ENCODE measurements at places on chromosomes 2 and 18.

GRCh38 chr18:22420652-22421051 lies 2.9 kb upstream of the CTAGE1 start:
- DNase-seq: no peak

GRCh38 chr2:191661097-191661924 lies 16.6 kb upstream of the NABP1 start:
- no peak for DNase-seq

DNA sequence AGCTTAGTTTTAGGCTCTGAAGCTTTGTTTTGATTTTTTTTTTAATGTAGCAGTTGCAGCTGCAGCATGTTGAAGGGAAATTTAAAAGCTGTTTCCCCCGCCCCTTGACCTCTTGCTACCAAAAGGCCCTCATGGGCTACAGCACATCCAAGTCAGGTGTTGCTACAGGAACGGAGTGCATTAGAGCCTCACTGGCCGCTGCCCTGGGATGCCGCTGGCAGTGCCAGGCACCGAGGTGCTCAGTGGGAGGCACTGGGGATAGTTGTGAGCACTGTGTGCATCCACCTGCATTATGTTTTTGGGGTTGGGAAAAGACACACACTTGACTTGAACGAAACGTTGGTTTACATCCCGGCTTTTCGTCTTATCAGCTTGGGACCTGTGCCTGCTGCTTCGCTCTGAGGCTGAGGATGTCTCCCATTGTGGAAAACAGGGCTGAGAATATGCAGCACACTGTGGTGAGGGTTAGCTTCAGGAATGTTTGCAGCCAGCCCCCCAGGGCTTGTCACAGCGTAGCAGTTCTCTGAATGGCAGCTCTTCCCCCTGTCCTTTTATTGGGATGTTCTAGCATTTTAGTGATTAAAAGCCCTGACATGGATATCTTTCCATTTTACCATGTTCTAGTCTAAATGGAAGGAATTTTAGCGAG lies 24.1 kb downstream of the DCDC2C start:
- no peak for DNase-seq

GRCh38 chr2:226756131-226756530 lies 43.5 kb downstream of the IRS1 start:
- DNase-seq: no peak

DNA sequence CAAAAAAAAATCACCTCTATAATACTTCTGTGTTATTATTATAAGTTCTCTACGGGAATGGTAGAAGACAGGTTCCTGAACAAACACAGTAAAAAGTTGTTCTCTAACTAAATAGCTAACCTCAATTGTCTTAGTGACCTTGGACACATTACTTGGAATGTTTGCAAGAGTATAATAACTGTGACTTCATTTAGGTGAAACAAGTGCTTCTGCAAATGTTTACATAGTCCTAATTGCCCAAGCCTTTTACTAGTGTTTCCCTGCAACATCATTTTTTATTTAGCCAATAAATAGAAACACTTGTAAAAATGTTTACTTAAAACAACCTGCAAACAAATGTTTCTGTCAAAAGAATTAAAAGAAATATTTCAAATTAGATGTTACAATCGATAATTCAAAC lies 9.9 kb downstream of the PLEKHM3 start:
- no peak for DNase-seq

DNA sequence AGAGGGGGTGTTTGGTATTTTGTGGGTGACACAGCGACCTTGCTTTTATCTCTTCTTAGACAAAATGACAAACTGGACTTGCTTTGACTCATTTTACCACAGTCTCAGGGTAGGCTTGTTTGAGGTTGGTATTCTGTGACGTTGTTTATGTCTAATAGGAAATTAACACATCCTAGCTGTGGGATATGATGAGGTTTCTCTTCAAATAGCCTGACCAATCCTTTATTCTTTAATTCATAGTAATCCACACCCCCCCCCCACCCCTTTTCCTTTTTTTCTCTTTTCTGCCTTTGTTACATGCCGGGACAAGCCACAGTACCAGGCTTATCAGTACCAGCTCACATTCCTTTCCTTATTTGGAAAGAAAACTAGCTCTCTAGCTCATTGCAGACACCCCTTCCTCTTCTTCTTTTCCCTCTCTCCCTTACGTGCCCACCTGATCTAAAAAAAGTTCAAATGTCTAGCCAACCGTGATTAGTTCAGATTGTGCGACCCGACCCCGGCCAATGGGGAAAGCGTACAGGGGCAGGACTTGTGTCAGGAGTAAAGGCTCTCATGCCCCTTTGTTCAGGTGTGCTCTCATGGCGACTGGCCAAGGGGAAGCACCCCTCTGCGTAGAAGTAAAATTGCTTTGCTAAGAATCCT lies 52.2 kb upstream of the PTPRM start:
- no peak for DNase-seq

GRCh38 chr18:61637905-61638595 lies 254.8 kb downstream of the RNF152 start:
- no peak for DNase-seq

DNA sequence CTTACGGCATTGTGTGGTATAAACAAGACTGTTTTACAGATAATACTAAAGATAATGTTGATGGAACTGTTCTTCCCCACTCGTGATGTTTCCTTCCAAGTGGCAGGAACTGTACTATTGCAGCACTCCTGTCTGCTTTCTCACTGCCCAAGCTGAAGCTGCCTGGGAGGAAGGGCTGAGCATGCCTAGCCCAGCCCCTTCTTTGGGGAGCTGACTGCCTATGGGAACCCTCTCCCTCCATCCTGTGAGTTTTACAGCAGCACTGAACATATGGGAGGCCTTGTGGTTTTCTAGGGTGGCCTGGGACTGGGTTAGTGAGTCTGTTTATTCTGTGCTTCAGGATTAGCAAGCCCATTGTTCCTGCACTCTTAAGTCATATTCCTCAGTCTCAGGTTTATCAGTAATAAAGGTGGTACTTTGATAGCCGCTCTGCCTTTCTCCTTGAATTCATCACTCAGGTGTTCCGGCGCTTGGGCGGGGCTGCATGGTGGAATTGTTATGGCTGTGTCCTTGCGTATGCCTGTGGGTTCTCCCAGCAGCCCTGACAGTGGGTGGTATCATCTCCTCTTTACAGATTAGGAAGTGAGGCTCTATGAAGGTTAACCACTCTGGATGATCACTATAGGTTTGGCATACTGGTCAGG lies 379.7 kb downstream of the PTPRM start:
- DNase-seq: no peak

DNA sequence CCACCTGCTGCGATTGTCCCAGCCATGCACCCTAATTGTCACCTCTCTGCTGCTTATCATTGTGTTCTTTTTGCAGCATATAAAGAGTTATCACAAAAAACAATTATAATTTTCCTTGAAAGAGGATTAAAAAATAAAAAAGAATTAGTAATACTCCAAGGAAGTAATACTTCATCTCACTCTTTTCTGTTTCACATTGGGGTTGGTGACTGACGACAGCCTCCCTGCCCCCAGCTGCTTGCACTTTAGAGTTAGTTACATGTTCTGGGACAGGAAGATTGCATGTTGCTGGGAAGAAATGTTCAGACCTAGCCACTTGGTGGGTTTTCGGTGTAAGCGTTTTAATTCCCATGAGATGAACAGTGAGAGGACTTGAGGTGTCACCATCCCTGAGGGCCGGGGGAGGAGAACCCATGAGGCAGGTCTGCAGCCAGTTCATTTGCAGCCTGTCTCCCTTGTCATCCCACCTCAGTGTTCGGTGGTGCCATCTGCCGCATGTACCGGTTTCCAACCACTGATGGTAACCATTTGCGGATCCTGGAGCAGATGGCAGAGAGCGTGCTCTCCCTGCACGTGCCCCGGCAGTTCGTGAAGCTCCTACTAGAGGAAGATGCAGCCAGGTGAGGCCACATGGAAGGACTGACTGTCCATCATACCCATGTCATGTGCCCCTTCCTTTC lies 69.1 kb downstream of the COA5 start:
- no peak for DNase-seq

GRCh38 chr2:136010126-136010525 lies 24.7 kb upstream of the DARS1 start:
- DNase-seq: no peak

DNA sequence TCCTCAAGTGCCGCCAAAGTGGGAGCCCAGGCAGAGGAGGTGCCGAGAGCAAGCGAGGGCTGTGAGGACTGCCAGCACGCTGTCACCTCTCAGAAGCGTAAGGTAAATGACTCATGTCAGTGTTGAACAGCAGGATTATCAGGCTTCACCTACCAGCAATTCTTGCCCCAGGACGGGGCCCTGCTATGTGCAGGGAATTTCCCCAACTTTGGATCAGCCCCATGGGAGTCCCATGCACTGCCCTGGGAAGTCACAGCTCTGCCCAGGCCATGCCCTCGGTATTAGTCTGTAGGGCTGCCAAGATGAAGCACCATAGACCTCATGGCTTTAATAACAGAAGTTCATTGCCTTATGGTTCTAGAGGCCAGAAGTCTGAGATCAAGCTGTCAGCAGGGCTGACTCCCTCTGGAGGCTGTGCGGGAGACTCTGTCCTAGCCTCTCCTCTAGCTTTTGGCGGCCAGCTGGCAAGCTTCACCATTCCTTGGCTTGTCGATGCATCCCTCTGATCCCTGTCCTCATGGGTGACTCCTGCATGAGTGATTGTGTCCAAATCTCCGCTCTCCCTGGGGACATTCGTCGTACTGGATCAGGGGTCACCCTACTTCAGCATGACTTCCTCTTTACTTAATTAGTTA lies 55.9 kb downstream of the TRPM8 start:
- DNase-seq: no peak

GRCh38 chr2:51490576-51491234 lies 458.8 kb upstream of the NRXN1 start:
- DNase-seq: no peak

GRCh38 chr2:20580690-20581437 lies 70.0 kb downstream of the HS1BP3 start:
- DNase-seq: no peak

- DNase-seq: no peak
Observed at GRCh38 chr2:138113871-138114525, 149.7 kb downstream of the HNMT start.

- DNase-seq: no peak
Observed at GRCh38 chr2:1930376-1930775, 186.1 kb upstream of the PXDN start.

- DNase-seq: no peak
Observed at GRCh38 chr2:212730994-212731393, 192.4 kb upstream of the ERBB4 start.

GRCh38 chr2:12720754-12721378 lies 4.1 kb downstream of the TRIB2 start:
- DNase-seq: no peak

GRCh38 chr2:207766041-207766551 lies 3.6 kb downstream of the FZD5 start:
- no peak for DNase-seq

DNA sequence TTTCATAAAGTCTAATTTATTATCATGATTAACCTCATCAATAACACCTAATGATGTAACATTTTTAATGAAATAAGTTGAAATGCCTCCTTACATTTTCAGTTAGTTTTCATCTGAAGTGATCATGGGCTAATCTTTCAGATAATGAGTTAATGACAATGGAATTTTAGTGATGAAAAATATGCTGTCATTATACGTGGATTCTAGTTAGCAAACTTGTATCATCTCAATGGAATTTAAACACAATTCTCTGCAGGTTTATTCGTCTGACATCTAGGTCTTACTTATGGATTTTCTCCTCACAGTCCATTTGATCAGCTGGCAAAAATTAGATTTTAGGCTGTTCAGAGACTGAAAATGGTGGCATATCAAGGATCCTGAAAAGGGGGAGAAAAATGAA lies 885.0 kb downstream of the SLC4A3 start:
- DNase-seq: no peak

DNA sequence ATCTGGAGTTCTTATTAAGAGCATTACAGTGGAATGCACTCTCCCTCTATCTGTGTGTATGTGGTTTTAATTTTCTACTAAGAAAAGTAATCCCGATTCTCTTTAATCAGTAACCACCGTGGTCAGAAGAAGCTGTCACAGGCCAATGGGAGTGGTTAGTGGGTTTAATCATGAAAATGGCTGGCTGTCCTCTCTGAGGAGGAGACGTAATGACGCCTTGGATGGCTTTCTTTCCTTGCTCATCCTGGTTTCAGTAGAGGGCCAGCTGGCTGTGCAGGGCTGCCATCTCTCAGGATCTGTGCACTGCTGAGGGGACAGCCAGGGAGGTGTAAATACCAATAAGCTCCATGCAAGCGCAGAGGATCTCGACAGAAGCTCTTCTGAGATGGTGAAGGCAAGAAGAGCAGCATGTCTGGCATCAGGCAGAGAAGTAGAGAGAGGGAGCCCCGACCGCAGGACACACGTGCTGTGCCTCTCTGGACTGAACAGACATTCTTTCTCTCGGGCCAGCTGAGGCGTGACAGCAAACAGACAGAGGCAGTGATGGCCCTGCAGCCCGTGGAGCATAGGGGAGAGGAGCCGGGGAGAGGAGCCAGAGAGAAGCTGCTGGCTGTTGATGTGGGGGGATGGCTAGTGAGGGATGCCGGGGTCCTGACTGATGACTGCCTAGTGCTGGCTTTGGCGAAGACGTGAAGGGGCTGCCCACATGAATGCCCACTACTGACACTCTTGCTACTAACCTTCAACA lies 65.1 kb upstream of the DAPL1 start:
- DNase-seq: no peak

GRCh38 chr2:200243441-200243840 lies 63.1 kb upstream of the SPATS2L start:
- no peak for DNase-seq

GRCh38 chr2:96816836-96817702 lies 1.0 kb downstream of the CNNM3 start:
- DNase-seq: no peak

- no peak for DNase-seq
Observed at GRCh38 chr2:182606728-182607681, 109.1 kb upstream of the DNAJC10 start.

GRCh38 chr2:217951091-217951490 lies 51.7 kb downstream of the TNS1 start:
- no peak for DNase-seq

- no peak for DNase-seq
Observed at GRCh38 chr2:26691161-26691560, 1.4 kb upstream of the KCNK3 start.

GRCh38 chr2:88608184-88608583 lies 19.1 kb downstream of the EIF2AK3 start:
- DNase-seq: no peak

- no peak for DNase-seq
Observed at GRCh38 chr2:173056705-173057364, 18.8 kb upstream of the MAP3K20 start.

DNA sequence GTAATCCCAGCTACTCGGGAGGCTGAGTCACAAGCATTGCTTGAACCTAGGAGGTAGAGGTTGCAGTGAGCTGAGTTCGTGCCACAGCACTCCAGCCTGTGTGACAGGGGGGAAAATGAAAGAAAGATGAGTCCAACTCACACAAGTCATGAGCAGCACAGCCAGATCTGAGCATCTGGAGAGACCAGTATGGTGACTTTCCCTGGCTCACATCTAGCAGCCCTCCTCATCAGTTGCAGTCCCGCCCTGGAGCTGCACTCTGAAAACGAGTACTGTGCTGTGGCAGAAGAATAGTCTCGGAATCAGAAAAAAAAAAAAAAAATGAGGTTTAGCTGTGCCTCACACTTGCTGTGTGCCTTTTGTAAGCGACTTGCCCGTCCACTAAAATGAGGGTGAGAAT lies 74.4 kb upstream of the TRIB2 start:
- DNase-seq: no peak

Data from stimulated activated CD8-positive, alpha-beta memory T cell treated with anti-CD3 and anti-CD28 coated beads, Interleukin-2, amount 100 ng/mL, for 1 hour (primary cell).